Right ventricle myocardium superior (tissue), 1 donor: ENCODE measurements at places on chromosomes 4 and X. TPM values are rescaled to one million over a fixed set of nuclear protein-coding genes. Genes with fewer than 3 reads are reported as not detected.

Gene MBNL3
- 31.1 TPM for total RNA-seq

DNA sequence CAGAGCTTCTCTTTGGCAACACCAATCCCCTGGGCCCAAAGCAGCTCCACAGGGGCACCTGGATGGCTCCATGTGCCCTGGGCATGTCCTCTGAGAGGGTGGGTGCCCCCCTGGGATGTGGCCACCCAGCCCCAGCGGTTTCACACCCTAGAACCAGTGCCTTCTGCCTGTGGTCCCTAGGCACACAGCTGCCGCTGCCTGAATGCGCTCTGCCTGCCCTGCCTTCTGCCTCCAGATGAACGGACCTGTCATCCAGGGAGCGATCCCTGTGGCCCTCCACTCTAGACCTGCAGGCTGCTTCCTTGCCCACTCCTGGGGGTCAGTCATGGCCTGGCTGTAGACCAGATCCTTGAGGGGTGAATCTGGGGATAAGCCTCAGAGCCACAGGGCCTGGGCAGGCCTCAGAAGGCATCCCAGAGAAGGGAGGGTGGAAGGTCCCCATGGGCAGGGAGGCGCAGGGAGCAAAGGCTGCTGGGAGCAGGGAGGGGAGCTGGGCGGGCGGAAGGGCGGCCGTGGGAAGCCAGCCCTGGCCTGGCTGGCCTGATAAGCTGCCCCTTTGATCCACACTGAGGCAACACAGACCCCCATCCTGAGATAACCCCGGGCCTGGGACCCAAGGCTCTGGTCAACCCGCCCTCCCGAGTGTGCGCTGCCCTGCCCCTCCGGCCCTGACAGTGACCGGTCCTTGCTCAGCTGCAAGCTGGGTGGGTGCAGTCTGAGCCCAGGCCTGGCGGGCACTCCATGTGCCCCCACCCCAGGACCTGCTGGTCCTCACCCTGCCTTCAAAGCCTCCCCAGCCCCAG lies 8.1 kb upstream of the FGFR3 start:
- DNase-seq = peak; percentile 69

Gene SOWAHB
- not detected for total RNA-seq

DNA sequence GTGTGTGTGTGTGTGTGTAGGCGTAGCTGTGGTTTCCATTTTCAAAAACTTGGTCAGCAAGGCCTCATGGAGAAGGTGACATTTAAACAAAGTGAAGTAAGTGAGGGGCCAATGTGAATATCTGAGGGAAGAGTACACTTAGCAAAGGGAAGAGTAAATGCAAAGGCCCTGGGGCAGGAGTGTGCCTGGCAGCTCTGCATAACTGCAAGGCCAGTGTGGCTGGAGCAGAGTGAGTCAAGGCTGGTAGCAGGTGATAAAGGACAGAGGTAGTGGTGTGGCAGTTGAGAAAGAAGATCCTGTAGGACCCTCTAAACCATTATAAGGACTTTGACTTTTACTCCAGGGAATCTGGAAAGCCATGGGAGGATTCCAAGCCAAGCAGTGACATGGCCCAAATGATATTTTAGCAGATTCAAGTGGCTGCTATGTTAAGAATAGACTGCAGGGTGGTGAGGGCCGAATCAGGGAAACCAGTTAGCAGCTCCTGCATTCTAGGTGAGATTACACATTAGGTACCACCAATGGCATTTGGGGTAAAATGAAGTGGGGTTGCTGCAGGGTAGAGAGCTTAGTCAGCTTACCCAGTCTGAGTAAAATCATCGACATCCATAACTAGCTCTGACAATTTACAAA lies 5.9 kb upstream of the TBC1D1 start:
- no peak for DNase-seq

Gene C4orf54
- total RNA-seq = 0.73 TPM

DNA sequence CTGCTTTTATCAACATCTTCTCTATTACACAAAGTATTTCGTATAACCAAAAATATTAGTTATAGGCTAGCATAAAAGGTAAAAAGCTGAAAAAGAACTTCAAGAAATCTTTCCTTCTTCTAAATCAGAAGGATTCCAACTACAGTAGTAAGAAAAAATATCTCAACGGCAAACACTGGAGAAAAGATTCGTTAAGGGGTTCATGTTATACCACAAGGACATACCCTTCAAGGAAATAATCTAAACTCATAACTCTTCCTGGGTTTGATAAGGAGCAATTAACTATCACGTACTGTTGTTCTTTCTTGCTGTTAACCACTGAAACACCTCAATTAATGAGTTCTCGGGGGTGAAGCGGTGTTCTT lies 1.5 kb downstream of the SMIM14 start:
- DNase-seq = no peak

GRCh38 chr4:1109333-1109732 lies 4.0 kb downstream of the RNF212 start:
- no peak for DNase-seq

GRCh38 chrX:3145716-3146115 lies 104.4 kb downstream of the ARSF start:
- no peak for DNase-seq

- DNase-seq = no peak
Measured at GRCh38 chr4:98686043-98686707, 27.8 kb upstream of the TSPAN5 start.

Gene PKD2
- 11.6 TPM for total RNA-seq

DNA sequence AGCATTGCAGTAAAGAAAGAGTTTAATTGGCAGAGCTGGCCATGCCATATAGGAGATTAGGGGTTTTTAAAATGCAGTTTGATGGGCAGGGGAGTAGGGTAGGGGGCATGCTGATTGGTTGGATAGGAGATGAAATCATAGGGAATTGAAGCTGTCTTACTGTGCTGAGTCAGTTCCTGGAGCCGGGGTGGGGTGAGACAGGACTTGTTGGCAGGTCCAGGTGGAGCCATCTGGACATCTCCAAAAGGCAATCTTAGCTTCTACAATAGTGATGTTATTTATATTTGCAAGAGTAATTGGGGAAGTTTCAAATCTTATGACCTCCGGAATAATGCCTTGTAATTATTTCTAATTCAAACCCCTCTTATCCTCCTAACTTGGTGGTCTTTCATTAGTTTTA lies 32.4 kb upstream of the PGM2 start:
- no peak for DNase-seq

DNA sequence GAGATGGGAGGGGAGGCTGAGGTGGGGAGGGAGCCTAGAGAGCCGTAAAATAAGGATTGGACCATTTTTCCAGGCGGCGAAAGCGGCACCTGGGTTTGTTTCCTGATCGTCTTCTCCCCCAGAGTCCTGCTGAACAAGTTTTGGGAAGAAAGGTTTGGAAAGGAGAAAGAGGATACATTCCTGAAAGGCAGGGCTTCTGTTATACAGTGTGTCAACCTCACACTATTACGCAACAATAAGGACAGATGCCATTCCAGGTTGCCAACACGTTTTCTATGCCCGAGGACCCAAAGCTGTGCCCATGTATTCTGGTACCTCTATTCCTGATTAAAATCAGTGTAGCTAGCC lies 658 bp downstream of the SCOC start:
- DNase-seq = no peak

Gene PDE5A
- 6.5 TPM for total RNA-seq

Gene CDX4
- total RNA-seq = not detected

Gene SLC49A3
- 14.6 TPM for total RNA-seq

Gene TREX2
- total RNA-seq = 0.19 TPM

Gene HPGDS
- 3.3 TPM for total RNA-seq

GRCh38 chr4:153181293-153181692 lies 22.9 kb upstream of the TRIM2 start:
- no peak for DNase-seq

Gene LUZP4
- total RNA-seq = not detected

Gene SLBP
- total RNA-seq = 12.6 TPM

DNA sequence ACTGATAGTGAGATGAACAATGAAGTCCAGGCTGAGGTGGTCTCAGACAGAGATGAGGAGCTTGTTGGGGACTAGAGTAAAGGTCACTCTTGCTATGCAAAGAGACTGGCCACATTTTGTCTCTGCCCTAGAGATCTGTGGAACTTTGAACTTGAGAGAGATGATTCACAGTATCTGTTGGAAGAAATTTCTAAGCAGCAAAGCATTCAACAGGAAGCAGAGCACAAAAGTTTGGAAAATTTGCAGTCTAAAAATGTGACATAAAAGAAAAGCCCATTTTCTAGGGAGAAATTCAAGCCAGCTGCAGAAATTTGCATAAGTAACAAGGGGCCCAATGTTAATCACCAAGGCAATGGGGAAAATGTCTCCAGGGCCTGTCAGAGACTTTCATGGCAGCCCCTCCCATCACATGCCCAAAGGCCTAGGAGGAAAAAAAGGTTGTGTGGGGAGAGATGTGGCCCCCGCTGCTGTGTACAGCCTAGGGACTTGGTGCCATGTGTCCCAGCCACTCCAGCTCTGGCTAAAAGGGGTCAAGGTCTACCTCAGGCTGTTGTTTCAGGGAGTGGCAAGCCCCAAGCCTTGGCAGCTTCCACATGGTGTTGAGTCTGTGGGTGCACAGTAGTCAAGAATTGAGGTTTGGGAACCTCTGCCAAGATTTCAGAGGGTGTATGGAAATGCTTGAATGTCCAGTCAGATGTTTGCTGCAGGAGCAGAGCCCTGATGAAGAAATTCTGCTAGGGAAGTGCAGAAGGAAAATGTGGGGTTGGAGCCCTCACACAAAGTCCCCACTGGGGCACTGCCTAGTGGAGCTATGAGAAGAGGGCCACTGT lies 262.8 kb downstream of the DKK2 start:
- no peak for DNase-seq
